ENCODE measurements at places on chromosomes 3 and 15.

DNA sequence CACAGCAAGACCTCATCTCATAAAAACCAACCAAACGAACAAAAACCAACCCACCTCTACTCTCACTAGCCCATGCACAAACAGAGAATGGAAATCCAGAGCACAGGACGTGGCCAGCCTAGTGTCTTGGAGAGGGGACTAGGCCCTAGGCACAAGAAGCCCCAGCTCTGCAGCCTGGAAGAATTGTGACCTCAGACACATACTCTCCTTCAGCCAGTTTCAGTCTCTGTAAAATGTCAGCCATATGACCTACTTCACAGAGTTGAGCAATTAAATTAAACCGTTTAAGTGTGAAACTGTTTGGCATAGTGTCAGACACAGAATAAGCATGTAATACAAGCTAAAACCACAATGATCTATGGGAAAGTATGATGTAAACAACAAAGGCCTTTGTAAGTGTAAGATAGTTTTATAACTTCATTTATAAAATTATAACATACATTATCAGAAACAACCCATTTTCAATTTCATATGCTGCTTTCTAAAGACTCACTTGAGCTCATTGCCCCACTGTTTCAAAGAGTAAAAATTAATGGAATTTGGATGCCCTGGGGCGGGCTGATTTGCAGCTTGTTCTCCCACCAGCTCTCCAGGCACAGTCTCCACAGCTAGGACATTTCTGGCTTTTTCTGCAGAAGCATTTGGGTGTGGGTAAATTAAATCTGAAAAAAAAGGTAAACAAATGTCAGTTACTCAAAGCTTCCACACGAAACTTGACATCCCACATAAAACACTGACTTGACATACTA, 32.9 kb downstream of the TBC1D2B start:
- DNase-seq, result no peak

DNA sequence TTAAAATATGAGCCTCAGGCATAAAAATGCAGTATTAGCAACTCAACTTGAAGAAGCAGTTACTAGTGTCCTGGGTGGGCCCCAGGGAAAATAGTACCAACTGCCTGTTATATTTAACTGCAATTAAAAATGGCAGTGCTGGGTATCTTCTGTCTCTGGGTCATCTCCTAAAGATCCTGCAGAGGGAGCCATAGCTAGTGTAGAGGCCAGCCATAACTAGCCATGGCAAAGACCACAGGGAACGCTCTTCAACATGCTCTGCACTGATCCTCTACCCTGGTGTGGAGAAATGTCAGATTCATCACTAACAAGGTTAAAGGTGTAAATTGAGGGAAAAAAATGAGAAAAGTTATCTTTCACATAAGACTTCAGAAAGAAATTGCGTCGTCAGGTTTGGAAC, 181.3 kb downstream of the SNRPN start:
- no peak for DNase-seq

- no peak for DNase-seq
These were observed 2.0 kb downstream of the MECOM start for GRCh38 chr3:169661361-169662131.

- DNase-seq, result peak; percentile 29
These were observed at the start of gene PPM1L for GRCh38 chr3:160755776-160756304. Gene PPM1L, plus strand, starts transcription at chr3:160756231.

All from stimulated activated CD8-positive, alpha-beta memory T cell treated with anti-CD3 and anti-CD28 coated beads, Interleukin-7, amount 100 ng/mL, for 1 hour (primary cell).